ENCODE measurements at places on chromosomes 2 and 18.

DNA sequence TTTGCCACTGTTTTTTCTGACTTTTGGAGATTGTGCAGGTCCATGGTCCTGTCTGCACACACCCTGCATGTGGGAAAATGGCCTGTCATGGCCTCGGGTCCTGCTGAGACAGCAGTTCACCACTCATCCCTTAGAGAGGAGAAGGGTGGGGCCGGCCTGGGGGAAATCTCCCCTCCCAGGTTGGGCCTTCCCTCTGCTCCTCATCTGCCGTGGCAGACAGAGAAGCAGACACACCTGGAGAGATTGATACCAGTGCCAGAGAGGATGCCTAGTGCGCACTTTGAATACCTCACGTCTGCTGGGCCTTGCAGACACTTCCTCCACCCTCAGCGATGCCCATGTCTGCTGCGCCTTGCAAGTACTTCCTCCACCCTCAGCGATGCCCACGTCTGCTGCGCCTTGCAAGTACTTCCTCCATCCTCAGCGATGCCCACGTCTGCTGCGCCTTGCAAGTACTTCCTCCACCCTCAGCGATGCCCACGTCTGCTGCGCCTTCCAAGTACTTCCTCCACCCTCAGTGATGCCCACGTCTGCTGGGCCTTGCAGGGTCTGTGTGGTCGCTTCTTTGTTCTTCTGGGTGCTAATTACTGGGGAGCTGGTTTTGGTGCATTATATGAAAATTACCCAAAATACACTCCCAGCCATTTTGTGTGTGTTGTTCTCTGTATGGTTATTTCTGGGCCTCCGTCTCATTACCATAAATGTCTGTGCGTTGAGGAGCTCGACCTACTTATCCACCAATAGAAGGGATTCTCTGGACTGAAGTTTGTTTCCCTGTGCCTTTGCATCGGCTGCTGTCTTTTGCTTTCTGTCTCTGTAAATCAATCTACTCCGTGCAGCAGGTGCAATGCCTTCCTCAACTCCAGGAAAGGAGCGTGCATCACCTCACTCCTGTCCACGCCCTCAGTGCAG lies 186.9 kb upstream of the PXDN start:
- DNase-seq = no peak

DNA sequence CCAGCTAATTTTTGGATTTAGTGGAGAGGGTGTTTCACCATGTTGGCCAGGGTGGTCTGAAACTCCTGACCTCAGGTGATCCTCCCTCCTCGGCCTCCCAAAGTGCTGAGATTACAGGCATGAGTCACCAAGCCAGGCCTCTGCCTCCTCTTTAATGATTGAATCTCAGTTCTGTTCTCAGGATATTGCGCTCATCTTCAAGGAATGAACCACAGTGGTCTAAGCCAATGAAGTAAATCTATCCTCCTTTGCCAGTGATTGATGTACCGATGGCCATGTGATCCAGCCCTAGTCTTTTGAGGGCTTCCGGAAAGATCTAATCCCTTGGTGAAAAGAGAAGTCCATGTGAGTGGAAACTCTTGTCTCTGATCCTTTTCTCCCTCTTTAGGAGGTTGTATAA lies 48.6 kb downstream of the POLE4 start:
- DNase-seq = no peak

- no peak for DNase-seq
Measured at GRCh38 chr2:85619617-85620016, 3.6 kb downstream of the USP39 start.

DNA sequence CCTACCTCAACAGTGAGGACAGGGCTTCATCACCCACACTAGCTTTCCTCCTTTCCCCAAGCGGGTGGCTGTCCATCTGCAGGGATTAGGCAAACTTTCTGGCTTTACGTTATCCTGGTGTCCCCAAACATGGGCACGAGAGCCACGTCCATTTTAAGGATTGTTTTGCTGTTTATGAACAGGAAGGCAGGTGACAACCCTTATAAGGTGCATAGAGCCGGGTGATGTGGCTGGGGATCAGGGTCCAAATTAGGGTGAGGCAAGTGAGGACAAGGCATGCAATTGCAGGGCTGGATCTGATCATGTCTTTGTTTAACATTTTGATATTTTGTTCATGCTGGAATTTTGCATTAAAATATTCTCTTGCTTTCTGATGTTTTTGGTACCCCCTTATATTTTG lies 27.6 kb upstream of the ITGA6 start:
- DNase-seq = no peak

- DNase-seq = no peak
Measured at GRCh38 chr2:187206071-187206470, 242.0 kb downstream of the CALCRL start.

- no peak for DNase-seq
Measured at GRCh38 chr2:26577442-26578112, 63.6 kb downstream of the CIB4 start.

GRCh38 chr2:239275847-239276831 lies 124.7 kb downstream of the HDAC4 start:
- no peak for DNase-seq

GRCh38 chr2:109685453-109685852 lies 71.3 kb downstream of the SOWAHC start:
- DNase-seq = no peak

- no peak for DNase-seq
Measured at GRCh38 chr2:102258025-102258385, 53.4 kb upstream of the IL1RL1 start.

DNA sequence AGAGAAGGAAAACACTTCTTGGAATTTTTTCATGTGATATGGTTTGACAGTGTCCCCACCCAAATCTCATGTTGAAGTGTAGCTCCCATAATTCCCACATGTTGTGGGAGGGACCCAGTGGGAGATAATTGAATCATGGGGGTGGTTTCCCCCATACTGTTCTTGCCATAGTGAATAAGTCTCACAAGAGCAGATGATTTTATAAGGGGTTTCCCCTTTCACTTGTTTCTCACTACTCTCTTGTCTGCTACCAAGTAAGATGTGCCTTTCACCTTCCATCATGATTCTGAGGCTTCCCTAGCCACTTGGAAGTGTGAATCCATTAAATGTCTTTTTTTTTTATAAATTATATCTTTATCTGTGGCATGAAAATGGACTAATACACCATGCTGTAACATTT lies 250.7 kb downstream of the LPIN1 start:
- DNase-seq = no peak

GRCh38 chr2:149745396-149746230 lies 158.0 kb upstream of the MMADHC start:
- DNase-seq = no peak

DNA sequence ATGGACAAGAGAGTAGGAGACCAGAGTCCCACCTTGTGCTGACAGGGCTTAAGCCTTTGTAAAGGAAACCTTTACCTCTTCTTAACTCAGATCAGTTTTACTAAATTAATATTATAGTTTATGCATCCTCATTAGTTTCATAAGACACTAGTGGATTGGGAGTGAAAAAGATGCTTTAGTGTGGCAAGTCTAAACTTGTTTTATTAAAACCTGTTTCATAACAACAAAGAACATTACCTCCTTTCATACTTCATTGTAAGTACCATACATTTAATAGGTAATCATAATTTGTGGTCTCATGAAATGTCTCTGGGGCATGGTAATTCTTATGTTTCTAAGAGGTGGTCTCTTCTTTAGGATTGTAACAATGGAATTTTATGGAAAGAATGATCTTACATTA lies 63.4 kb downstream of the PIKFYVE start:
- DNase-seq = no peak

- no peak for DNase-seq
Measured at GRCh38 chr2:205357732-205358131, 324.6 kb upstream of the NRP2 start.

GRCh38 chr2:9139491-9140443 lies 66.8 kb upstream of the ASAP2 start:
- no peak for DNase-seq

GRCh38 chr2:218719457-218719856 lies 8.8 kb downstream of the TTLL4 start:
- no peak for DNase-seq

GRCh38 chr2:44560941-44561340 lies 199.2 kb downstream of the CAMKMT start:
- DNase-seq = no peak

GRCh38 chr18:54606835-54607212 lies 15.8 kb downstream of the DYNAP start:
- no peak for DNase-seq

- DNase-seq = no peak
Measured at GRCh38 chr2:98769114-98769476, 38.2 kb upstream of the MGAT4A start.

DNA sequence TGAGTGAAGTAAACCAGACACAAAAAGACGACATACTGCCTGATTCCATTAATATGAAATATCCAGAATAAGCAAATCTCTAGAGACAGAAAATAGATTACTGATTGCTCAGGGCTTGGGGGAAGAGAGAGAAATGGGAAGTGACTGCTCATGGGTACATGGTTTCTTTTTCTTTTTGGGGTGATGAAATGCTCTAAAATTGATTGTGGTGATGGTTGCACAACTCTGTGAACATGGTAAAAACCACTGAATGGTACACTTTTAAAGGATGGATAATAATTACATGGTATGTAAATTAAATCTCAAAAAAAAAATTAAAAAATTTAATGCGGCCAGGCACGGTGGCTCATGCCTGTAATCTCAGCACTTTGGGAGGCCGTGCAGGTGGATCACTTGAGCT lies 39.3 kb downstream of the RPL31 start:
- DNase-seq = peak; percentile 78

DNA sequence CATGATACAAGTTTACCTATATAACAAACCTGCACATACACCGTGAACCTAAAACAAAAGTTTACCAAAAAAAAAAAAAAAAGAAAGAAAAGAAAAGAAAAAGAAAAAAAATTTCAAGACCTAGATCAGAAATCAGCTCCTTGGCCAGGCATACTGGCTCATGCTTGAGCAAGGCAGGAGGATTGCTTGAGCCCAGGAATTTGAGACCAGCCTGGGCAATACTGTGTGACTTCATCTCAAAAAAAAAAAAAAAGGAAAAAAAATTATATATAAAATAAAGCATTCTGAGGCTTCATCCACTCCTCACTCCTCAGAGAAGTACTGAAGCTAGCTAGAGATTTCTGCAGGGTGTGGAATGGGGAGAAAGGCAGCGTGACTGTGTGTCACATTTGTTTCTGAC lies 11.8 kb upstream of the PROC start:
- DNase-seq = no peak

- no peak for DNase-seq
Measured at GRCh38 chr2:152706477-152707021, 10.7 kb downstream of the PRPF40A start.

GRCh38 chr2:69195706-69196105 lies 182.7 kb downstream of the ANTXR1 start:
- no peak for DNase-seq
